ENCODE measurements at places on chromosomes 1 and 21. TPM values are rescaled to one million over a fixed set of nuclear protein-coding genes. Genes with fewer than 3 reads are reported as not detected.
A peak's percentile ranks its signal among the peaks of the same experiment; 100 is the strongest.

Gene C1orf53
- 4.2 TPM for total RNA-seq

Gene MRAP
- not detected for total RNA-seq

DNA sequence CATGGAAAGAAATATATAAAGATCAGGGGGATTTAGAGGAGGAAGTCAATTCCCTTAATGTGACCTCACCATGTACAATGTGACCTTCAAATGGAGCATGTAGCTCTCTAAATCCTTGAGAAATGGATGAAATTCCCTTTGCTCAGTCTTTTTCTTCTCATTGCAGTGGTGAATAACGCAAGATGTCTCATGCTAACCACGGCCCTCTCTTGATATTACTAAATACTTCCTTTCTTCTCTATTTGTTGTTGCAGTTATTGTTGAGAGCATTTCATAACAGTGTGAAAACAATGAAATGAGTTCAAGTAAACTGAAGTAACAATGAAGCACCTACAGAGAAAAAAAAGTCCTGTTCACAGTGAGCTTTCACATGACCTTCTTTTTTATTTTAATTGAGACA, 55.6 kb downstream of the ZNF281 start:
- H3K4me1 ChIP-seq, result peaks cover 3% of the 10 kb centered on the region
- H3K36me3 ChIP-seq, result no peaks in the 10 kb centered on the region
- H3K27me3 ChIP-seq, result no peaks in the 10 kb centered on the region
- H3K27ac ChIP-seq, result no peak overlapping the region
- no peak for DNase-seq

- H3K36me3 ChIP-seq, result peaks cover 32% of the 10 kb centered on the region
- no peaks in the 10 kb centered on the region for H3K27me3 ChIP-seq
- H3K27ac ChIP-seq, result no peak overlapping the region
- no peak for DNase-seq
Measured at GRCh38 chr1:40273547-40274166, 15.6 kb downstream of the ZMPSTE24 start.

GRCh38 chr1:81197591-81197990, 603.1 kb upstream of the ADGRL2 start:
- no peak overlapping the region for H3K4me3 ChIP-seq
- H3K27ac ChIP-seq, result no peak overlapping the region
- H3K27me3 ChIP-seq, result no peaks in the 10 kb centered on the region
- no peaks in the 10 kb centered on the region for H3K4me1 ChIP-seq
- H3K36me3 ChIP-seq, result no peaks in the 10 kb centered on the region

DNA sequence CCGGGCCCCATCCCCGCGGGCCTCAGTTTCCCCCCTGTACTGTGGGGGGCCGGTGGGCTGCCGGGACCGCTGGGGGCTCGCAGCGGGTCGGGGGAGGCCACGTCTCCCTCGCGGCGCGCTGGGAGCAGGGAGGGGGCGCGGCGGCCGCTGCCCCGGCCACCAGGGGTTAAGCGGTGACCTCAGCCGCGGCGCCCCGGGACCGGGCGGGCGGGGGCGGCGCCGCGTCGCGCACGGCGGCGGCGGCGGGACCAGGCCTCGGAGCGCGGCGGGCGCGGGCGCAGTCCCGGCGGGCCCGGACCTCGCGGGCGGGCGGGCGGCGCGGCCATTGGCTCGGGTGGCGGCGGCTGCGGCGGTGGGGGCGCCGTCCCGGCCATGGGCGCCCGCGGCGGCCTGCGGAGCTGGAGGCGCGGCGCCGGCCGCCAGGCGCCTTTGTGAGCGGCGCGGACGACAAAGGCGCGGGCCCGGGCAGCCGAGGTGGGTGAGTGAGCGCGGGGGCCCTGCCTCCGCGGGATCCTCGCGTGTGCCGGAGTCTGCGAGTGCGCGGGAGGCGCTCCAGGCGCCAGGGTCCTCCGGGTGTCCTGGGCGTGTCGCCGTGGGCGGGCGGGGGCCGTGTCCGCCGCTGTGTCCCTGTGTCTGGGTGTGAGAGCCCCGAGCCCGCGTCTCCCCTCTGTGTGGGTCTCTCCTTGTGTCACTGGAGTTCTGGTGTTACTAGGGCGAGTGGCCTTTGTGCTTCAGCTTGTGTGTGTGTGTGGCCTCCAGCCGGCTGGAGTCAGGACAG, at the start of gene ARHGEF10L:
Gene ARHGEF10L (plus strand): TSS at position 222 of the 778 bp plus-strand sequence. CDS start 40,898 bp downstream, outside the sequence.
- H3K27ac ChIP-seq, result peak within 1 kb of the TSS; percentile 84
- no peaks in the 10 kb centered on the region for H3K36me3 ChIP-seq
- peaks cover 41% of the 10 kb centered on the region for H3K4me1 ChIP-seq
- no peak for DNase-seq
- H3K4me3 ChIP-seq, result peak within 1 kb of the TSS; percentile 74

Measured in HCT116 (cell line).